ENCODE measurements at places on chromosomes 12 and 14.

DNA sequence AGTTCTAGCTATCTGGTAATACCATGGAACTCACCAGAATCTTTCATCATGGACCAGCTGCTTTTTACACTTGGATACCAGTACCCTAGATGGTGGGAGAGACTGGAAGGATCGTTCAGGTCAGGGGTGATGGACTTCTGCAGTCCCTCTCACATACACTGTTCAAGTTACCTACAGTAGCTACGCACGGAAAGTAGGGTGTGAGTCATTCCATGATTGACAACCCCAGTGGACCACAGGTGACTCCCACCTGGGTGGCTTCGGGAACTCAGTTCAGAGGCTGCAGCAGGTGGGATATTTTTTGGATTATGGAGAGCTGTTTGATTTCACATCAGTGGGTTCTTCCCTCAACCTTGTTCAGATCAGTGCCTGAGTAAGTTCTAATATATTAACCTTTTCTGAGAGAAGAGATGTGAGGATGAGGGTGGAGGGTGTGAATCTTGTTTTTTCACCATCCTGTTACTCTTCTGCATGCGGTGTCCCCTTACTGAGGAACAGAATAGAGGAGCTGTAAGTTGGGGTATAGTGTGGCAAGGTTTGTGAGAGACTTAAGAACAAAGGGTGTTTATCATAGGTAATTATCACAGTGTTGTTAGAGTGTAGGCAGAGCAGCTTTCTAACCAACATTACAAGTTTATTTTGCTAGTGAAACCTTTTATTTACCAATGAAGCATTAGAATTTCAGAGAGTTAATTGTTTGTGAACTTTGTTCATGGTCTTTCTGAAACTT, 39.6 kb downstream of the PRKCH start:
- no peak overlapping the region for H3K27ac ChIP-seq
- no peaks in the 10 kb centered on the region for H3K36me3 ChIP-seq
- no peaks in the 10 kb centered on the region for H3K27me3 ChIP-seq
- no peaks in the 10 kb centered on the region for H3K4me1 ChIP-seq

GRCh38 chr14:95229749-95230148, 72.4 kb upstream of the DICER1 start:
- no peak overlapping the region for H3K4me3 ChIP-seq
- no peak for DNase-seq
- H3K27ac ChIP-seq = no peak overlapping the region
- H3K4me1 ChIP-seq = no peaks in the 10 kb centered on the region
- no peaks in the 10 kb centered on the region for H3K36me3 ChIP-seq

GRCh38 chr12:92703786-92704185, 997 bp downstream of the PLEKHG7 start:
- no peak for DNase-seq
- H3K4me3 ChIP-seq = no peak overlapping the region
- H3K4me1 ChIP-seq = no peaks in the 10 kb centered on the region
- H3K36me3 ChIP-seq = no peaks in the 10 kb centered on the region

GRCh38 chr12:54662026-54662425, 13.9 kb upstream of the DCD start:
- H3K27me3 ChIP-seq = no peaks in the 10 kb centered on the region
- no peaks in the 10 kb centered on the region for H3K4me1 ChIP-seq
- no peak overlapping the region for H3K27ac ChIP-seq
- H3K4me3 ChIP-seq = no peak overlapping the region

DNA sequence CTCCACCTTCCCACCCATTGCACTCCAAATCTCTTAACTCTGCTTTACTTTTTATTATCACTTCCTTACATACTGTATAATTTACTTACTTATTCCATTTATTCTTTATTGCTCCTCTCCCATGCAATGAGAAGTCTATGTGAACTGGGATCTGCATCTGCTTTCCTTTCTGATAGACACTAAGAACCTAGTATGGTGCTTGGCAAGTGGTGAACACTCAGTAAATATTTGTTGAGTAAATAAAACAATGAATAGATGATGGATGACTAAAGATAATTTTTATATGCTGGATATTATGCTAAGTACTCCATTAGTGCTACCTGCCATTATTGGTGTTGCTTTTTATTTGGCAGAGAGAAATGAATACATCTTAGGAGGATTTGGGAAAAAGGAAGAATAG, 151.0 kb downstream of the TPH2 start:
- H3K36me3 ChIP-seq = no peaks in the 10 kb centered on the region
- no peak overlapping the region for H3K27ac ChIP-seq
- no peak for DNase-seq
- no peaks in the 10 kb centered on the region for H3K4me1 ChIP-seq
- H3K4me3 ChIP-seq = no peak overlapping the region

- H3K27me3 ChIP-seq = no peaks in the 10 kb centered on the region
- DNase-seq = no peak
- no peaks in the 10 kb centered on the region for H3K36me3 ChIP-seq
- no peaks in the 10 kb centered on the region for H3K4me1 ChIP-seq
Observed at GRCh38 chr14:61120576-61120975, 139.5 kb downstream of the SLC38A6 start.

GRCh38 chr12:54372113-54372806, 8.0 kb upstream of the GPR84 start:
- H3K36me3 ChIP-seq = no peaks in the 10 kb centered on the region
- no peak for DNase-seq
- no peaks in the 10 kb centered on the region for H3K4me1 ChIP-seq
- peak overlapping the region; percentile 56 for H3K27ac ChIP-seq

All from Peyer's patch (tissue), 4 donors.